ENCODE measurements at places on chromosomes 5 and 9.

GRCh38 chr5:180910182-180910581, 11.2 kb downstream of the BTNL8 start:
- H3K36me3 ChIP-seq, result no peaks in the 10 kb centered on the region
- no peaks in the 10 kb centered on the region for H3K27me3 ChIP-seq
- H3K4me3 ChIP-seq, result no peak overlapping the region
- H3K27ac ChIP-seq, result no peak overlapping the region
- no peaks in the 10 kb centered on the region for H3K4me1 ChIP-seq

DNA sequence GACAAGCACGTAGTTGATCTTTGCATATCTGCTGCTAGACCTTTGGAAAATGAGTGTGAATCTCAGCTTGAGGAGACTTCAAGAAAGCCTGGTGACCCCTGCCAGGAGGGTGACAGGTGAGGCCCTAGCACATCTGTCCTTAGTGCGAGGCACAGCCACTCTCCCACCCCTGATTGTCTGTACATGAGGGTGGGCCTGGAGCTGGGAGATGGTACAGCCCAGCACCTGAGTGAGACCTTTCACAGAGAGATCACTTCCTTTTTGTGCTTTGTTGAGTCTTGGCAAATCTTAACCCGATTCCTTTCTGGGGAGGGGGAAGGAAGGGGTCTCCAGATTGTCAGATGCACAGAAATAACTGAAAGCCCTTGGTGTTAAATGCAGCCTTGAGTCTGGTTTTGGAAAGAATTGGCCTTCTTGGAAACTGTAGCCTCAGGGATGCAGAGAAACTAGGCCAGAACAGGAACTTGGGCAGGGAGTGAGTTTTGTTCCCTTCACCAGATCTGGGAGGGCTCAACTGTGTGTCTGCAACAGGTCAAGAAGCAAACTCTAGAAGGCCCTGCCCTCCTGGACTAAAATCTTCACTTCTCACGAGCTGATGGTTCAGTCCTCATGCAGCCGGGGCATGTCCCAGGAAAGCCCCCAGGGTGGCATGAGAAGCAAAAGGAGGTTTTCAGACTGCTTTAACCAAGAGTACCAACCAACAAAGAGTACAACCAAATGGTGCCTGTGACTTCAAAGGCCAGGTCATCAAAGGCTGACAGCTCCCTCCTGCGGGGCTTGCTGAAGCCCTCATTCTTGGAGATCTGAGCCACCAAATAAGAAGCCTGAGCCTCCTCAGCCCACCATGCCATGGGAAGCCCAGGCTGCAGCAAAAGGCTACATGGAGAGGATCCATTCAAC, 20.8 kb upstream of the SEMA4D start:
- H3K36me3 ChIP-seq, result no peaks in the 10 kb centered on the region
- no peak overlapping the region for H3K4me3 ChIP-seq
- no peak overlapping the region for H3K27ac ChIP-seq
- H3K27me3 ChIP-seq, result no peaks in the 10 kb centered on the region
- no peaks in the 10 kb centered on the region for H3K4me1 ChIP-seq
- DNase-seq, result no peak

- no peak overlapping the region for H3K4me3 ChIP-seq
- peaks cover 6% of the 10 kb centered on the region for H3K4me1 ChIP-seq
- H3K27ac ChIP-seq, result no peak overlapping the region
Observed at GRCh38 chr9:134053941-134054761, 13.7 kb downstream of the BRD3 start.

DNA sequence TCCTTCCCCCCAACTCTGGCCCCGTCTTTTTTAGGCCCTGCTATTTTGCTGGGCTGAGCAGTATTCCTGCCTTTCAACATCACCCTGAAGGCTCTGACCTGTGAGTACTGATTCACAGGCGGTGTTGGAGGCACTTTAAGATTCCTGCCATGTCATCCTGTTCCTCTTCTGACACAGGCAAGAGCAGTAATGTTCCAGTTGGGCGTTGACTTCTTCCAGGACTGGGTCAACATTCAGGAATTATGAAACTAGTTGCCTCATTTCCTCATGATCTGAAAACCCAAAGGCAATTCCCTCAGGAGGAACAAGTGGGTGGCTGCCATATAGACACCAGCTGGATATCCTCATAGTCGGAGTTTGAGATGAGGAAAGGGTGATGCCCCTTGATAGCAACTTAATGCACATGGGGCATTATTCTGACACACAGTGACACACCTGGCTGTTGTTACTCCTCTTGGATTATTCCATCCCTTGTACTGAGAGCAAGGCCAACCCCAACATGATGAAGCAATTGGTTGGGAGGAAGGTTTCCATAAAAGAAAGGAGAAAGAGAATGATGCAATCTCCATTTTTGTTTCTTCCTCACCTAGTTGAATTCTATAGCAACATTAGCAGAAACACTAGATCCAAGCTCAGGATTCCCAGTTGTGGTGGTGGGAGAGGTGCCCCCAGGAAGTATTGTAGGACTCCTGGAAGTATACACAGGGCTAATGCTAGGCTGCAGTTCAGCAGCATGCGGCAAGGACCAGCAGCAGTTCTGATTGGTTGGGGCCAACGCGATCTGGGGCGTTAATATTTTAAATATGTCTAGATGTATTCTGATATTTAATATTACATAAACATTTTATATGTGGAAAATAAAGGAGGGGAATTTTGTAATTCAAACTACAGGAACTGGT, 19.6 kb upstream of the GLRX start:
- no peak overlapping the region for H3K27ac ChIP-seq
- no peak overlapping the region for H3K4me3 ChIP-seq

DNA sequence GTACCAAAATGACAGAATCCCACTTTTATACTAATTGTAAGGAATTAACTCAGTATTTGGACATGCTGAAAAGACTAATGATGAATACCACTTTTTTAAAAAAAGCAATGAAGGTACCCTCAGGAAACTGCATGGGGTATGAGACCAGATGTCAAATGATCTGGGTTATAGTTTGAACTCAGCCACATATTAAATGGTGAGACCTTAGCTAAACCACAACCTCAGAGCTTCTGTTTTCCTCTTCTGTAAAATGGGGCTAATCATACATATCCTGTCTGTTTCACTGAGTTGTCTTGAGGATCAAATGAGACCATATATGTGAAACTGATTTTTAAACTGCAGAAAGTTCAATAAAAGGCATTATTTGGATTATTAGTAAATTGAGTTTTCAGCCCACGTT, 238.4 kb downstream of the AP3B1 start:
- H3K36me3 ChIP-seq, result no peaks in the 10 kb centered on the region
- H3K4me3 ChIP-seq, result no peak overlapping the region
- no peaks in the 10 kb centered on the region for H3K4me1 ChIP-seq
- DNase-seq, result no peak
- no peak overlapping the region for H3K27ac ChIP-seq
- H3K27me3 ChIP-seq, result no peaks in the 10 kb centered on the region

GRCh38 chr5:150458802-150459557, 9.4 kb upstream of the RPS14 start:
- no peaks in the 10 kb centered on the region for H3K4me1 ChIP-seq
- peak; percentile 75 for DNase-seq
- H3K36me3 ChIP-seq, result no peaks in the 10 kb centered on the region
- H3K27me3 ChIP-seq, result no peaks in the 10 kb centered on the region

GRCh38 chr5:124550731-124551130, 195.7 kb downstream of the ZNF608 start:
- no peaks in the 10 kb centered on the region for H3K4me1 ChIP-seq
- no peak overlapping the region for H3K27ac ChIP-seq
- no peak overlapping the region for H3K4me3 ChIP-seq
- H3K27me3 ChIP-seq, result no peaks in the 10 kb centered on the region
- no peaks in the 10 kb centered on the region for H3K36me3 ChIP-seq
- DNase-seq, result no peak

GRCh38 chr9:114669961-114670360, 12.0 kb downstream of the TEX48 start:
- no peak for DNase-seq
- no peaks in the 10 kb centered on the region for H3K4me1 ChIP-seq
- H3K36me3 ChIP-seq, result no peaks in the 10 kb centered on the region
- H3K4me3 ChIP-seq, result no peak overlapping the region

- H3K4me3 ChIP-seq, result no peak overlapping the region
- DNase-seq, result no peak
- H3K4me1 ChIP-seq, result no peaks in the 10 kb centered on the region
Observed at GRCh38 chr5:135076801-135077200, 42.8 kb upstream of the PITX1 start.

DNA sequence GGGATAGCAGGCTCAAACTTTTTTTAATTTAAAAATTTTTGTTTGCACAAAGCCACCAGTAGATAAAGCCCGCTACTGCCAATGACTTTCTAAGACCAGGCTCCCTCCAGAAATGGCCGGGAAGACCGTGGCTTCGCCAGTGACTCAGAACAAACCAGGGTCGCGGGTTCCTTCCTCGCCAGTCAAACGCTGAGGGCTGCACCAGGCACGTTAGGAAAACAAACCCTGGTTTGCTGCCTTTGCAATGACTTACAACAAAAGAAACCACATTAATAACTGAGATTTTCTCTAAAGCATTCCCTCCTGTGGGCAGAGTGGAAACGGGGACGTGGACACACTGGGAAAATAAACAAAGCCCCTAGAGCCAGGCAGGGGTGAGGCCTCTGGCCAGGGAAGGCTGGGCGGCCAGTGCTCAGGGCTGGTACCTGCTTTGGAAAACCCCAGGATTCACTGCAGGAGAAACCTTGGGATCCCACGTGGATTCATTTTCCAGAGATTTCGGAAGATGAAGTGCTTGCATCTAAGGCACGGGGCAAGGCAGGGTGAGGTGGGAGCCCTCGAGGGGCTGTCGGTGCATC, 3.8 kb downstream of the PRRX2 start:
- H3K27ac ChIP-seq, result no peak overlapping the region
- no peak for DNase-seq
- no peaks in the 10 kb centered on the region for H3K4me1 ChIP-seq
- no peak overlapping the region for H3K4me3 ChIP-seq
- H3K27me3 ChIP-seq, result no peaks in the 10 kb centered on the region

DNA sequence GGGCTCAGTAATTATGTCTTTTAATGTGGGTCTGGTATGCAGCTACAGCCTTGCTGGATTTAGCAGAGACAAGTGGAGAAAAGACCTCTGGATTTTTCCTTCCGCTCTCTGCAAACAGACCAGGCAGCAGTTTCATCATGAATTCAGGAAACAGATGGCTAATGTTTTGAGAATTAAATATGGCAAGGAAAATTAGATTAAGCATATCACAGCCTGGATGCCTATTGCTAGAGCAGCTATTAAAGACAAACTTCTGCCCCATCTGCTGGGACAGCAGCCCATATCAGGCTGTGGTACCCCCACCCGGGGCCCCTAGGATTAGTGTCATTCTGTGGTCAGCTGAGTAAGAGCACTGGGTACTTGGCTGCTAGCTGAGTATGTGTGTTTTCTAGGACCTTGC, 6.2 kb downstream of the SKP2 start:
- peaks cover 3% of the 10 kb centered on the region for H3K4me1 ChIP-seq
- H3K27me3 ChIP-seq, result no peaks in the 10 kb centered on the region
- H3K36me3 ChIP-seq, result no peaks in the 10 kb centered on the region
- no peak overlapping the region for H3K27ac ChIP-seq

DNA sequence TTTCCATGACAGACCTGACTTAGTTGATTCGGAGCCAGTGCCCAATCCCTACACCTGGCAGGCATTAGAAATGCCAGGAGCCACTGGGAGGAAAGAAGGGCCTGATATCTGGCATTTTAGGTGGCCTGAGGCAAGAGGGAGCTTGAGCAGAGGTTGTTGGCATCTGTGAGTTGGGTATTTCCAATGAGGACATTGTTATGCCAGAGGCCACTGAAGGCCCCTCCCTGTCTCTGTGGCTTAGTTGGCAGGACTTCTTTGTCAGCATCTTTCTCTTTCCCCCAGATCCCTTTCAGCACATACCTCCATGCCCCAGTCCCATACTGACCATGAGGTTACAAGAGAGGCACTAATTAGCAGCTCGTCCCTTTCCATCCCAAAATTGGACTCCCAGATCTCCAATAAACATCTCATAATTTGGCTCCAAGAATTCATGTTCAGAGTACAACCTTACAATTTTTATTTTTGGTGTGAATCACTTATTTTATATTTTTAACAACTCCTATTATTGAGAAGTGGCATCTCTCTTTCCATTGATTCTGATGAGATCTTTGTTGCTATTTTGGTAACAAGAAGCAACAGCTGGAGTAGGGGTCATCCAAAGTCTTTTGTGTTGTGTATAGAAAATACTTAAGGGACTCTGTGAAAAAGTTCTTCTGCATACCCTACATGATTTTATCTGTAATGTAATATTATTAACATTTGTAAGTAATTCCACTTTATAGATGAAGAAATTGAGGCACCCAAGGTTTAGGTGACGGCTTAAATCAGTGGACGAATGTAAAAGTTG, 68.6 kb upstream of the MAP3K1 start:
- H3K4me3 ChIP-seq, result no peak overlapping the region
- H3K27ac ChIP-seq, result no peak overlapping the region

DNA sequence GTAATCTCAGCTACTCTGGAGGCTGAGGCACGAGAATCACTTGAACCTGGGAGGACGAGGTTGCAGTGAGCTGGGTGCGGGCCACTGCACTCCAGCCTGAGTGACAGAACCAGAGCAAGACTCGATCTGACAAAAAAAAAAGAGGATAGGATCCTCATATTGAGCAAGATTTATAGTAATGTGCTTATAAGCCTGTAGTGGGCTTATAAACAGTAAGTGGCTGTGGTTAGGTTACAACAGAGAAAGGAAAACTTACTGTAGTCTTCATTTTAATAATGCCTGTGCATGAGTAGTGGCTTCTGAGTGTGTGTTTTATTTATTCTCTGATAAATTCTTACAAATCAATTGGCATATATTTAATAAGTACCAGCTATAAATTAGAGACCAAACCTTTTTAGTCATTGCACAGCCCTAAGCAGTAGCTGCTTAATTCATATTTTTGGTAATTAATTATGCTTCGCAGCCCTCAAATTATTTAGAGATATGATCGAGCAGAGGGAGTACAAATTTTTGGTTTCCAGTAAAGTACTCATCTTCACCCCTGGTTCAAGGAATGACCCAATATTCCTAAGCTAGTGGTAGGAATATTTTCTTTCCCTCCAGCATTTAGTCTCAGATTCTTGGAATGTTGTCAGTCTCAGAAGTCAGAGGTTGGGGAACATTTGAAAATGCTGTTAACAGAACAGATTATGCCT, 73.8 kb upstream of the KLF9 start:
- no peak for DNase-seq
- no peaks in the 10 kb centered on the region for H3K36me3 ChIP-seq
- H3K27me3 ChIP-seq, result no peaks in the 10 kb centered on the region
- peak overlapping the region; percentile 70 for H3K27ac ChIP-seq
- H3K4me1 ChIP-seq, result peaks cover 20% of the 10 kb centered on the region
- H3K4me3 ChIP-seq, result no peak overlapping the region

DNA sequence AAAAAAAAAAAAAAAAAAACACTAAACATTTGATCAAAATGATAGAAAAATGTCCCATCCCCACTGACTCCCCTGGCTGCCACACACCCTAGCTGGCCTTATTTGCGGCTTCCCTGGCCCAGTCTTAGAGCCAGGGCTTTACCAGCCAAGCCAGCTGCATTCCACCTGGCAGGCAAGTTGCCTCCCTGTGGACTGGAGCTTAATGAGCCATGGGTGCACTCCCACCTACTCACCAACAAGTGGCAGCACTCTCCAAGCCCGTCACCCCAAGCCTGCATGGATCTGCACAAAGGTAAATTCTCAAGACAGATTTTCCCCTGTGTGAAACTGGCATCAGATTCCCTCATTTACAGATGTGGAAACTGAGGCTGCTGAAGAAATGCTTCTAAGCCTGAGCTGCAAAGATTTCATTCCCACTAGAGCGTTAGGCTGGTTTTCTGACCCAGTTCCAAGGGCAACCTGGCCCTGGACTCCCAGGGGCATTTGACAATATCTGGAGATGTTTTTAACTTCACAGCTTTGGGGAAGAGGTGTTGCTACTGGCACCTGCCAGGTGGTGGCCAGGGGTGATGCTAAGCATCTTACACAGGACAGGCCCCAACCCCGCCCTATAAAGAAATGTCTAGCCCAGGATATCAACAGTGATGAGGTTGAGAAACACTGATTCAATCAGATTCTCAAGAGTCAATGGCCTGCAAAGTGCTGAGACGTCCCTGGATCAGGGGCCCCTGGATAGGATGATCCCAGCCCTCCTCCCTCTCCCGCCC, 21.9 kb upstream of the VDAC1 start:
- no peak overlapping the region for H3K27ac ChIP-seq
- H3K4me1 ChIP-seq, result no peaks in the 10 kb centered on the region
- no peak overlapping the region for H3K4me3 ChIP-seq
